Fibroblast of lung (primary cell): ENCODE measurements at places on chromosomes 3 and 15.

DNA sequence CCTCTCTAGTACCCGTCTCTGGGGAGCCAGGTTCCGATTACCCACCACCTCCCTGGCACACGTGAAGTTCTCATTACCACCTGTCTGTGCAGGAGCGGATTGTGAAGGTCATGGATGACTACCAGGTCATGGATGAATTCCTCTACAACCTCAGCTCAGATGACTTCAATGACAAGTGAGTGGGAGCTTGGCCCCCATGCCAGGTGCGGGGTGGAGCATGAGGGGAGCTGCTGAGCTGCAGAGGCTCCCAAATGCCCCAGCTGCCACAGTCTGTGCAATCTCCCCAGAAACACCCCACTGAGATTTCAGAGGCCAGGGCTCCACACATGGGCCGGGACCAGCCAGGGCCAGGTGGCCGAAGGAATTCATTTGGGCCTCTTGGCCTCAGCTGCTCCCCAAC, 34.3 kb downstream of the DNAH1 start:
- no peak for DNase-seq

- no peak for DNase-seq
Measured at GRCh38 chr3:123953735-123954134, 7.3 kb downstream of the CCDC14 start.

- no peak for DNase-seq
Measured at GRCh38 chr3:74329096-74329495, 285.4 kb downstream of the CNTN3 start.

DNA sequence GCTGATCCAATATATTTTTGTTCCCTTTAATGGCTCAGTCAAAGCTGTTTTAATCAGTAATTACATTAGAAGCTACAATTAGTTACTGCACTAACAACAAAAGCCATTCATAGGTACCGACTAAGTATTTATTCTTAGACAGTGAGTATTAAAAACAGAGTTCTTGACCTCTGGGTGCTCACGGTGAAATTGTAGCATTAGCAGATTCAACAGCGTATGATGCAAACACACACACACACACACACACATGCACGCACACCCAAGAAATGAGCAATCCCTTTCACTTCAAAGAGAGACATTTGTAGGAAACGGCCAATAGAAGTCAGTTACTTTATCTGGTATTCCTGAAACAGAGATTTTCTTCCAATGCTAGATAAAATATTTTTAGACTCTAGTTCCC, 27.0 kb upstream of the MITF start:
- no peak for DNase-seq

GRCh38 chr3:53788038-53788437, 58.2 kb downstream of the CHDH start:
- no peak for DNase-seq
